ENCODE measurements at places on chromosomes 7 and 10.
A peak's percentile ranks its signal among the peaks of the same experiment; 100 is the strongest.

DNA sequence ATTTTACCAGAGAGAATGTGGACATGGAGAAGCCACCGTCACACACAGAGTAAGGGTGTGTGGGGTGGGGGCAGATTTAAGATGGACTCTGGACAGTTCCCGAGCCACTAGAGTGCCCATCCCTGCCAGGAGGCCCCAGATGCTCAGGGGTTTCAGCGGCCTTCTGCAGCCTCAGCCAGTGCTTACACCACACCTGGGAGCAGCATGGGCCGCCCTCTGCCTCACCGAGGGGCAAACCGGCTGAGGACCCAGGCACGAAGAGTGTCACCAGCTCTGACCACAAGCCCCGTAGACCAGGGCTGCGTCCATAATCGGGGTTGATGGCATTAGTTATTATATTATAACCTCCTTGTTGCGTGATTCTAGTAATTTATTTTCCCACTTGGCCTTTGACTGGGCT, 6.7 kb upstream of the MNX1 start:
- DNase-seq, result no peak
- no peak overlapping the region for H3K27ac ChIP-seq
- H3K36me3 ChIP-seq, result no peaks in the 10 kb centered on the region
- H3K4me3 ChIP-seq, result peak overlapping the region; percentile 33
- peaks cover 100% of the 10 kb centered on the region for H3K27me3 ChIP-seq

- no peak for DNase-seq
- H3K27me3 ChIP-seq, result no peaks in the 10 kb centered on the region
- H3K36me3 ChIP-seq, result no peaks in the 10 kb centered on the region
- no peak overlapping the region for H3K4me3 ChIP-seq
- no peak overlapping the region for H3K27ac ChIP-seq
Measured at GRCh38 chr7:26709210-26709990, 155.0 kb downstream of the SKAP2 start.

DNA sequence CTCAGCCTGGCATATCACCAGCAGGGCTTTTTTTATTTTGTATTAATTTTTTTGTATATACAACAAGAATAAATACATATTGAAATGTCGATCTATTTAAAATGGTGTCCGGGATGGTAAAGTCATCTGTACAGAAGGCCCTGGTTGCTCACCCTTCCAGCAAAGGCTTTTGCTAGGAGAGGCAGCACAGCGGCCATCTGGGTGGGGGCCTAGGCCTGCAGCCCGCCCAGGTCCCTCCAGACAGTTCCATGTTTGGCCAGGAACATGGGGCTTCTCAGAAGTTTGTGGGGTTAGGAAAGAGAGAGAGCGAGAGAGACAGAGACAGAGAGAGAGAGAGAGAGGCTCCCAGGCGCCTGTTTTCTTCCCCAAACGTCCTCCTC, 152.6 kb upstream of the LYZL2 start:
- no peak overlapping the region for H3K27ac ChIP-seq
- H3K36me3 ChIP-seq, result no peaks in the 10 kb centered on the region
- peaks cover 14% of the 10 kb centered on the region for H3K4me1 ChIP-seq
- no peak for DNase-seq
- H3K4me3 ChIP-seq, result no peak overlapping the region

DNA sequence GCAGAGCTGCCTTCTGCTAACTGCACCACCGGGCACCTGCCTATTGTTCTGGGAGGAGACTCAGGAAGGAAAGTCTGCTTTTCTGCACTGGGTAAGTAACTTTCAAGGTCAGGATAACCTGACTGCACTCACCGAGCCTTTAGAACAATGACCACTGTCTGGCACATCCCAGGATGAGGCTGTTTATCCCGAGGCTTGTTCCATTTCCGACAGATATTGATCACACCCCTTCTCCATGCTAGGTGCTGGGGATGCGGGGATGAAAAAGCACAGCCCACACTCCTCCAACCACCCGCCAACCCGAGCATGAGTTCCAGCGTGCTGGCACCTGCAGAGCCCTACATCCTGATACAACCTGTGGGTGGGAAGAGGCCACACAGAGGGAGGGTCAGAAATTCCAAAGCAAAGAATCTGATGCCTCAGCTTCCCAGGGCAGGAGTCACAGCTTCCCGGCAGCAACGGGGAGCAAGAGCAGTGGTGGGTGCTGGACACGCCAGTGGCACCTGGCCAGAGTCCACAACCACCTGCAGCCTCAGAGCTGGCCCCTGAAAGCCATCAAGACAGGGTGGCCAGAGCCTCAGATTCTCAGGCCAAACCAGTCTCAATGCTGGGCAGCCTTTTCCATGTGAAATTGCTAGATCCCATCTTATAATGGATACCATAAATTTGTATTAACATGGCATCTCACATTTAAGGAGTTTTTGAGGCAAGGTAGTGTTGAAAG, 34.9 kb upstream of the CNPY1 start:
- H3K27me3 ChIP-seq, result no peaks in the 10 kb centered on the region
- H3K4me1 ChIP-seq, result no peaks in the 10 kb centered on the region
- DNase-seq, result no peak
- H3K27ac ChIP-seq, result no peak overlapping the region
- no peaks in the 10 kb centered on the region for H3K36me3 ChIP-seq

Measured in WTC11 (cell line).